ENCODE measurements at places on chromosomes 1 and 21.

DNA sequence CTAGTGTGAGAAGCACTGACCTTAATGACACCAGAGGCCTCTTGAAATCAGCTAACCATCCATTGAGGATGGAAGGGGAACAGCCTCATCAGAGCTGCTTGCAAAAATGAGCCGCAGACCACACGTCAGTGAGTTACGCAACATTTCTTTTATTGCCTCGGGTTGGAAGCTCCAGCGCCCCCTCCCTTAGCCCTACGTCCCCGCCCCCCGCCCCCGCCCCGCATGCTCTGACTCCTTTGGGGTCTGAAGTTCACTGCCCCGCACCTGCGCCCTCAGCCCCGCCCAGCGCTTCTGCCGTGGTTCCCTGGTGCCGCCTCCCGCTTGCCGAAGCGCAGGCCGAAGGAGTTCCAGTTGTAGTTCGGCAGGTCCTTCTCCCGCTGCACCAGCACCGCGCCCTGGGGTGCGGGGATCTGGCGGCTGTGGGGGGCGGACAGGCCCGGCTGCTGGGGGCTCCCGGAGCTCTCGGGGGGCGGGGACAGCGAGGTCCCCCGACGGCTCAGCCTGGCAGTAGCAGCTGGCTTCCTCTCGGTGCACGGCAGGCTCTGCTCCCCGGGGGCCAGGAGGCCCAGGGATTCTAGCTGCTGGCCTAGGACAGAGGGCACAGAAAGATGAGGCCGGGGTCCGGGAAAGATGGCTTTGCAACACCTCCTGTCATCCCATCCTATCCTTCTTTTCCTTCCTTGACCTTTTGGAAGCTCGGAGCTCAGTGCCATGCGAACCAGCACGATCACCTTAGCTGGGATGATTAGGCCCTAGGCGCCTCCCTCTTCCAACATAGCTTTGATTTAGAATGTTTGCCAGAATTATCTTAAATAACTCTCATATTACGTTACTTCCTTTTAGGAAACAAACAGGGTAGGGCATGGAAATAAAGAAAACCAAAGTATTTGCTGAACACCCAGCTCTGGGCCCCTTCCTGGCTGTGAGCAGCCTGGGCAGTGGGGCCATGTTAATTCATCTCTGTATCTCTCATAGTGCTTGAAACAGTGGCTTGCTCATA lies 5.8 kb downstream of the KISS1 start:
- DNase-seq, result peak; percentile 91

DNA sequence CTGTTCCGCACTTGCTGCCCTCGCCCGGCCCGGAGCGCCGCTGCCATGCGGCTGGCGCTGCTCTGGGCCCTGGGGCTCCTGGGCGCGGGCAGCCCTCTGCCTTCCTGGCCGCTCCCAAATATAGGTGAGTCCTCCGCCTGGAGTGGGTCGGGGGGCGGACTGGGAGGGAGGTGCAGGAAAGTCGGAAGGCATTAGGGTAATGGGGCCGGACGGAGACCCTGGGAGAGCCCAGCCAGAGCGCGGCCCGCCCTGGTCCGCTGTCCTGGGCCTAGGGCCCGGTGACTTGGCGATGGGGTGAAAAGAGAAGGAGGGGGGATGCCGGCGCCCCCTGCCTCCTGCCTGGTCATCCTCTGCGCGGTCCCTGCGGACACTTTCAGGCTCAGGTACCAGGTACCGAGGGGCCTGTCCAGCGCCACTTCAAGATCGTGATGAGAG lies 243 bp downstream of the ADAM15 start:
- no peak for DNase-seq

GRCh38 chr1:64223329-64224151 lies 20.1 kb downstream of the UBE2U start:
- peak; percentile 48 for DNase-seq

DNA sequence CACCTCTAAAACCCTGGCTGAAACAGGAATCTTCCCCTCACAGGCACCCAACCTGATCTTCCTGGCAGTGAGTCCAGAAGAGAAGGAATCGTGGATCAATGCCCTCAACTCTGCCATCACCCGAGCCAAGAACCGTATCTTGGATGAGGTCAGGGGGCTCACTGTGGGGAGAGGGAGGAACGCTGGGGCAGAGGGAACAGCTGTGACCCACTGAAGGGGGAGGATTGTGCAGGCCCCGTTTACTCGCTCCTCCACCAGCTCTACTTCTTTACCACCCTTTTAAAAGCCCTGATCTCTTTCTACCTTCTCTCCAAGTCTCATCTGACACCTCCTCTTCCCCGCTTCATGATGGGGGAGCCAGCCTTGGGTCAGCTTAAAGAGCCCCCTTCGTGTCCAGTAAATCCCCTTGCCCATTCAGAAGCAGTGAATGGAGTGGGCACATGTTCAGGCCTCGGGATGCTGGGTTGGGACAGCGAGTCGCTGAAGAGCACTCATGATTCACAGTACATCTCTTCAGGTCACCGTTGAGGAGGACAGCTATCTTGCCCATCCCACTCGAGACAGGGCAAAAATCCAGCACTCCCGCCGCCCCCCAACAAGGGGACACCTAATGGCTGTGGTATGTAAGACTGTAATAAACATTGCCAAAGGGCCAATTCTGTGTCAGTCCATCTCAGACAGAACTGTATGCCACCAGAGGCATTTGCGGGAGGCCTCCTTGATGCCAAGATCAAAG lies 7.3 kb downstream of the PLEKHO1 start:
- DNase-seq, result no peak

DNA sequence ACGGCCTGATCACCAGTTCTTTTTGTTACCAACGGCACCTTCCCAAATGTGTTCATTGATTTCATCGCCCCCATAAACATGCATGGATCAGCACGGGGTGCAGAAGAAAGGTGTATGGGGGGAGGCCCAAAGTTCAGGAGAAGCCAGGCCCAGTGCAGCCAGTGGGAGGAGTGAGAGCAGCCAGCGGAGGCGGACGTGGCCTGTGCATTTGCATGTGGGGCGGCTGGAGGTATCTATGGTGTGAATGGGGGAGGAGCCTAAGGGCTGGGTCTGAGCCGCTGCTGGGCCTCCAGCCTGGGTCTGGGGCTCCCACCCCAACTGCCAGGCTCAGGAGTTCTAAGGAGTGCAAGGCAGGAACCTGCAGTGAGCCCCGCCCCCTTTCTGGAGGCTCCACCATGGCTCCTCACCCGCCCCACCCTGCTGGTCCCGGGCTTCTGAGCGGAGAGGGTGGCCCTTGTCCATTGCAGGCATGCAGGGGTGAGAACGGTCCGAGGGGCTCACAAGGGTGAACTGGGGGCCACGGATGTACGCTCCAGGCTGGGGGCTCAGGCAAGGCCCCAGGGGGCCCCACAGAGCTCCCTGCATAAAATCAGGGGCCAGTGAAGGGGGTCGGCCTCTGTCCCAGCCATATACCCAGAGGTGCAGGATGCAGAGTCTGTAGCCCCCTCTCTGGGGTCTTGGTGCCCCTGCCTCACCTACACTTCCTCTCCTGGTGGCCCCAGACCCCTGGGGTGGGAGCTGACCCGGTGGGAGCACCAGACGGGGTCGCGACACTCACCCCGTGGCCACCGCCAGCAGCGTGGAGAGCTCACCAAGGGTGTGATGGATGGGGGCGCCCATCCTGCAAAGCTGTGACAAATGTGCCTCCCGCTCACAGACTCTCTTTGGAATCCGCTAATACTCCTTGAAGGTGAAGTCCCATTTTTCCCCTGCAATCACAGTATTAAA lies 31.3 kb upstream of the TTC34 start:
- DNase-seq, result no peak

DNA sequence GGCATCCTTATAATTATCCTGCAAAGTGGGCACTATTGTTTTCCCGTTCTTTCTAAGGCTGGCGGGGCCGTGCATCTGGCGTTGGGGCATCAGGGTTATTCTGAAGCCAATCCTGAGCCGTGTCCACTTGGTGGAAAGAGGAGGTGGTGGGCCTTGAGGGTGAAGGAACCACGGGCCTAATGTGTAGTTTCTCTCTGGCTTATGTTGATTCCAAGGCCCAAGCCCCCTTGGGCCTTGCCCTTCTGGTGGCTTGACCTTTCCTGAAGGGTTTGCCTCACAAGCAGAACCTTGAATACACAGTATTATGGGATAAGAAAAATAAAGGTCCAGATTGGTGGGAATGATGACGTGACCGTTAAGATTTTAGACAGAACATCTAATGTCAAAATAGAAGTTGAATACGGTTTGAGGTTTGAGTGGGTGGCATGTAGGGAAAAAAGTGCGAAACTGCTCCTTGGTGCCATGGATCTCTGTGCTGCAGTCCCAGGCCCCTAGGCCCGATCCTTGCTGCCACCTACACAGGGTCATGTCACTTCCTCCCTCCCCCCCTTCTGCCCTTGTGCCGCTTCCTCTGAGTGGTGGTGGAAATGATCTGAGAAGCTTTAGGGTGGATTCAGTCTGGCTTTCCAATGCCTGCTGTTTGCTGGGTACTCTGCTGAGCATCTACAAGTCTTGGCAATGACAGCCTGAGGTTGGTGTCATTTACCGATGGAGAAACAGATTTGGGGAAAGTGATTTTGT lies 90.5 kb downstream of the PRDM2 start:
- DNase-seq, result no peak

DNA sequence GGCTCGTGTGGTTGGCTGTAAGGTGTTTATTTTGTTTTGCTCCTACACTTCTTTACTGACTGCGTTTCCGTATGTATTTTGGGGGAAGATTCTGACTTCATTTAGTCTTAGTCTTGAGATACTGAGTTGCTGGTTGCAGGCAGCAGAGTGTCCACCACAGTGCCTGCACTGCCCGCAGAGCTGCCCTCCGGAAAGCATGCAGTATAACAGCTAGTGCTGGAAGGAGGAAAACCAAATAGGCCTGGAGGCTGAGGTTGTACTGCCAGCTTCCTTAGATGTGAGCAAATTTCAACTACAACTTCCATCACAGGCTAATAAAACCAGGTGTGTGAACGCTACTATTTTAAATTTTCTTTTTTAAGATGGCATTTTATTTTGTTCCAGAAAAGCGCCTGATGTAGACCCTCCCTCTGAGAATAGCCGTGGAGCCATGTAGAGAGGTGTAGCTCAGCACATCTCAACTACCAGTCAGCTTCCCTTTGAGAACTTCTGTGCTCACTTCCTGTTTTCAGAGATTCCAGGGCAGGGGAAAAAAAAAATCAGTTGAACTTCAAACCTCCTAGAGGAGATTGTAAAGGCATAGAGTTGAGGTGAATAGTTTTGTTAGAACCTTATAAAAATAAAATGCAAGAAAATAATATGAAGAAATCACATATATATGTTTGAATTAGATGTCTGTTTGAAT lies 17.6 kb downstream of the LMO4 start:
- no peak for DNase-seq

DNA sequence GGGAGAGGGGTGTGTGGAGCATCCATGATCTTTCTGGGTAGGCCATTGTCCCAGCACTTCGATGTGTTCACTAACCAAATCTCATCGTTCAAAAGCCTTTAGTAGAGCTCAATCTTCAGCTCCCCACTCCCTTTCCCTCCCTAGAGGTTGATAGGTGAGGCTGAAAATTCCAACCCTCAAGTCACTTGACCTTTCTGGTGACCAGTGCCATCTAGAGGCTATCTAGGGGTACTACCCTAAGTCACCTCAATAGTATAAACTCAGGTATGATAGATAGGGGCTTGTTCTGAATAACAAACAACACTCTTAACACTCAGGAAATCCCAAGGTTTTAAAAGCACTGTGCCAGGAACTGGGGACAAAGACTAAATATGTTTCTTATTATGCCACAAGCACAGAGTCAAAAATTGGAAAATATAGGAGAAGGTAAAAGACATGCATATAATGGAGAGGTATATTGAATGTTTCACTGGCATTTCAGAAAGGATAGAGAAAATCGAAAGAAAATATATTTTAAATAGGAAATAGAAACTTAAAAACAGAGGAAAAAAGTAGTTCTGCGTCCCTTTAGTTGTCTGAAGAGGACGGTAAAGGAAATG lies 42.9 kb upstream of the CD53 start:
- DNase-seq, result peak; percentile 0

- no peak for DNase-seq
Measured at GRCh38 chr1:155183775-155184221, 10.1 kb downstream of the TRIM46 start.

DNA sequence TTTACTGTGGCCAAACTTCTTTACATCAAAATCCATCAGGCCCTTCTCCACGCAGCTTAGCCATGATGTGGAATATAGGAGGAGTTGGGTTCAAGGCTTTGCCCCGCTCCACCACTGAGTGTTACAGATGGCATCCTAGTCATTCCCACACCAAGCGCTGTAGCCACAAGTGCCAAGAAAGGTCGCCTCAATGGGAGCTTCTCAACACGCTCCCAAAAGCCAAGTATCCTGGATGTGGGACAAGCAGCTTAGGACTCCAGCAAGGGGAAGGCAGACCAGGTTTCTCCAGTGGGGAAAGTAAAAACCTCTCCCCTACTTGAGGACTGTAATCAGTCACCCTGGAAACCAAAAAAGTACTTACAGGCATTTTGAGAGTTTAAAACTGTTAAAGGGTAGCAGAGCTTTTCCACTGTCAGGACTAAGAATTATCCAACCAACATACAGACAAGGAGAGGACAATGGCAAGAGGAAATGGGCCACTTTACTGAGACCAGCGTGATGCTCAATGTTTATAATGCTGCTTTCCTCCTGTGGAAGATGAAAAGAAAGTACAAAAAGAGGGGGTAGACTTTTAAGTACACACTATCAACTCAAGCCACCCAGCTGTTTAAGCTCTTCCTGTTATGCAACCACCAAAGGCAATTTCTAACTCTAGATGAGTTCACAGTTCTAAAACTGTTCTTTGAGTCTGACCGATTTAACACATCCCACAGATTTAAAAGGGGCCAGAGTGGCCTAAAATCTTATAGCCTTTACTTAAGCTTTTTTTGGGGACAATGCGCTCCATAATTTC lies 120.7 kb upstream of the KRTAP19-8 start:
- DNase-seq, result peak; percentile 69

GRCh38 chr1:151246786-151247185 lies 7.7 kb upstream of the PSMD4 start:
- no peak for DNase-seq

- no peak for DNase-seq
Measured at GRCh38 chr1:176949033-176949662, 215.4 kb downstream of the ASTN1 start.

DNA sequence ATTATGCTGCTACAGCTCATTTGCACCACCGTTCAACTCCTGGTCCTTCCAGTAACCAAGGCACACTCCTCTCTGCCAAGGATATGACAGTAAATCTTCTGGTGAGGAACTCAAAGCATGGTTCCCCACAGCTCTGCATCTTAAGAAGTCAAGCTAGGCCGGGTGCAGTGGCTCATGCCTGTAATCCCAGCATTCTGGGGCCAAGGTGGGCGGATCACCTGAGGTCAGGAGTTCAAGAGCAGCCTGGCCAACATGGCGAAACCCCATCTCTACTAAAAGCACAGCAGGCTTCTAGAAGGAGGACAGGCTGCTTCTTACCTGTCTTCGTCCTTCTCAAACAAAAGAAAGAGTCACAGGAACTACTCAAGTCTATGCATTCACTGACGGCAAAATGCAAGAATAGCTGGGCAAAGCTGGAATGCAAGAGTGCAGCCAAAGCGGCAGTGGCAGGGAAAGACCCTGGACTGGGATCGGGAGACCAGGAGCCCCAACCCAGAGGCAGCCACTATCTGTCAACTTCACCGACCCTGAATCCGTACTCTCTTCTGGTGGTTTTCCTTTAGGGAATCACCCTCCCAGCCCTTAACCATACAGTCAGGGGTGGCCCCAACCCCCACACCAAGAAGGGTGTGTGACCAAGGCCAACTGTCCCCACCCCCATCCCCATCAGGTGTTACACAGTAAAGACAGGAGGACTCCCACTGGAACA lies 75.5 kb downstream of the NPHP4 start:
- no peak for DNase-seq

GRCh38 chr1:245717611-245718010 lies 562.8 kb downstream of the KIF26B start:
- DNase-seq, result no peak
